ENCODE measurements at places on chromosomes 4 and X.

- no peak for DNase-seq
These were observed 20.5 kb downstream of the SEPTIN6 start for GRCh38 chrX:119672426-119672825.

DNA sequence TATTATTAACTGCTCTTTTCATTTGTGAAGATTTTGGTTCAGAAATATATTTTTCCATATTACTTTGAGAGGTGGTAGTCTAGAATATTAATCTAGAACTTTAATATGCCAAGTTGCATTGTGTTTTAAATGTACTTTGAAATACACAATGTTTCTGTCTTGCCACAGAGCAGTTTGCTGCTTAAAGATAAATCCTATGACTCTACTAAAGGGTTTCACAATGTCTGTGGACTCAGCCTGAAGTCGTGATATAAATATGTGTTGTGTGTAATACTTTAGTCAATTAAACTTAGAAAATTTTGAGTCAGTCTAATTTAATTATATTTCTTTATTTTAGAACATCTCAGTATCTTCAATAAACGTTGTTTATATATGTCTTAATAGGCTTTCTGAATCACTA, 1771.7 kb upstream of the PCDH7 start:
- DNase-seq = no peak

DNA sequence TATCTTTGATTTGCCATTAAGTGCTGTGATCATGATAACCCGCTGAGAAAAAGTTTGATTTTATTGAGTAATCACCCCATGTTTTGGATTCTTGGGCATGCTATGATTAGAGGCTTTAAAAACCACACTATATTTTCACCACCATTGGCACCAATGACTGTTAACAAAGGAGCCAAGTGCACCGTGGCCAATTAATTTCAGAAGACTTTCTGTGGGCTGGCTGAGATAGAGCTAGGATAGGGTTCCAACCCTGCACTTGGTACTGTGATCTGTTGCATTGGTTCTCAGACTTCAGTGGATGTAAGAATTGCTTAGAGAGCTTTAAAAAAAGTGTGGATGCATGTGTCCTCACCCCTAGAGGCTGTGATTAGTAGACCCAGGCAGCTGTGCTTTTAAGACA, 32.4 kb downstream of the OCRL start:
- DNase-seq = no peak

DNA sequence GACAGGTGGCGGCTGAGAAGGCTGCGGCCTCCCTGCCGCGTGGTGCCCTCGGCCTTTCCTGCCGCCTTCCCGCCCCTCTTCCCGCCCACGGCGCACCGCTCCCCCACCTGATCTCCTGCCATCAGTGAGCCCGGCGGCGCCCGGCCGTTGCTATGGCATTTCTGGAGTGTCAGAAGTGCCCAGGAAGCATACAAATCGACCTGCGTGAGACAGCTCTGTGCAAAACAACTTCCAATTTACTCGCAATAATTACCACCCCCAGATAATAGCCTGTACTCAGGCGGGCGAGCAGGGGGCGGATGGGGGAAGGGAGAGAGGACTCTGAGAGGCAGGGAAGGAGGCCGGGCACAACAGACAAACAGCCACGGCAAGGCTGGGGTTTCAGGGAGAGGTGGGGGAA, 16.6 kb upstream of the ERCC6L start:
- no peak for DNase-seq

- no peak for DNase-seq
These were observed 223.0 kb upstream of the GATB start for GRCh38 chr4:151983854-151984253.

GRCh38 chrX:107712231-107713202, 63.1 kb downstream of the TSC22D3 start:
- no peak for DNase-seq

GRCh38 chr4:14157262-14157661, 529.7 kb upstream of the BOD1L1 start:
- no peak for DNase-seq

GRCh38 chrX:72576141-72576894, 3.7 kb upstream of the HDAC8 start:
- DNase-seq = no peak

GRCh38 chr4:66357316-66357715, 687.0 kb upstream of the EPHA5 start:
- no peak for DNase-seq

- no peak for DNase-seq
These were observed 759 bp upstream of the TBC1D1 start for GRCh38 chr4:37889849-37890800.

DNA sequence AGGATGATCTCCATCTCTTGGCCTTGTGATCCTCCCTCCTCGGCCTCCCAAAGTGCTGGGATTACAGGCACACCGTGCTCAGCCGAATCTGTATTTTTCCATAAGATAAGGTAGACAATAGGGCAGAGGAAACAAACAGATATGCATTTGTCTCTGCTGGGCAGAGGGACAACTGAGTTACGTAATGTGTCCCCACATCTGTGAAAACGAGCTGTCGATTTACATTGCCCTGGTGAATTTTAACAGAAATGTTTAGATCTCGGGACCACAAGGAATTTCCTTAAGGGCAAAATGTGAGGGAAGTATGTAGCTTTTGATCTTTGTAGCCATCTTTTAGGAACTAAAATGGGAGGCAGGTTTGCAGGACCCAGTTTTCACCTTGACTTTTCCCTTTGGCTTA, 189.7 kb downstream of the TRIML1 start:
- no peak for DNase-seq

- no peak for DNase-seq
These were observed 2.6 kb downstream of the TMEM35A start for GRCh38 chrX:101081231-101081630.

DNA sequence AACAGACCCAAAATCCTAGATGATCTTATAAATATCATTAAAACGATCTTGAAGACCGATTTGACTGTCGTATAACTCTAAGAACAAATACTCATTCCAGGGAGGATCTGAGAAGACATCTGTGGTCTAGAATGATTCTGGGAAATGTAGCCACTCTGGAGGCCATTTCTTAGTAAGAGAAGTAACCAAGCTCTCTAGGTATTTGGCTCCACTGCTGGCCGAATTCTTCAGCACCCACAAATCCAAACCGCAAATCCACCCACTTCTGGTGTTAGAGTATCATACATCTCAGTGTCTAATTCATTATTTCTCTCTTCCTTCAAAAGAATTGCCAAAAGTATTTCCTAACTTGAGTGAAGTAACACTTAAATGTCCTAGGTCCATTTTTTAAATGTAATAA, 23.9 kb downstream of the KLHL5 start:
- no peak for DNase-seq

DNA sequence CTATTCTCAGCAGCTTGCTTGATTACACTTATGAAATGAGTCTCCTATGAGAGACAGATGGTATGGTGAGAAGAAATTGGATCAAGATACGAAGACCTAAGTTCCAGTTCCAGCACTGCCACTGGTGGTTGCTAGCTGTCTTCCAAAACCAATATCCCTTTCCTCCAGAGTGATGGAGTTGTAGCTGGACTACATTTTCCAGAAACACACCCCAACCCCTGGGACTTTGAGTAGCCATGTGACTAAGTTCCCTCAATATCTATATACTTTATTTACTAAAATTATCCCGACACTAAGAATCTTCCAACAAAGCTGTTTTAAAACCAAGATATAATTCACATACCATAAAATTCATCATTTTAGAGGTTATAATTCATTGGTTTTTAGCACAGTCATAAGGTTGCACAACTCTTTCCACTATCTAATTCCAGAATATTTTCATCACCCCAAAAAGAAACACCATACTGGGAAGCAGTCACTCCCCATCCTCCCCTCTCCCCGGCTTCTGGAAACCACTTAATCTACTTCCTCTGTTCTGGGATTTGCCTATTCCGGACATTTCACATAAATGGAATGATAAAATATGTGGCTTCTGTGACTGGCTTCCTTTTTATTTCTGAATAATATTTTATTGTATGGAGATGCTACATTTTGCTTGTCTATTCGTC, 118.0 kb downstream of the MANBA start:
- no peak for DNase-seq

DNA sequence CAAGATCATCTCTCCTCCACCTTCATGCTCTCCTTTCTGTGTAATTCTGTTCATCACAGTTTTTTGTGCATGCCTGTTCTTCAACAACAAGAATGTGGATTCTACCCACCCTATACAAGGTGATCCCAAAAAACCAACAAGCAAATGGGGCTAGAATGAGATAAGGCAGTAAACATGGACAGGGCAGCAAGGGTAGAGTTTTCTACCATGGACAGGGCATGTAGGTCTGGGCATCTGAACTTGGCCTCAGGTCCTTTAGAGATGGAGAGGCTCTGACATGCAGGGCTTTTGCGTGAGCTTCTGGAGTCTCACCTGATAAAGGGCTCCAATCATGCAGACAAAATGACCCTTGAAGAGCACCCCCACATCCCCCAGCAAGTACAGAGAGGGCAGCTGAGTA, 36.4 kb downstream of the MAP7D2 start:
- no peak for DNase-seq
